Right ventricle myocardium superior (tissue), 1 donor: ENCODE measurements at places on chromosomes 12 and 14.

DNA sequence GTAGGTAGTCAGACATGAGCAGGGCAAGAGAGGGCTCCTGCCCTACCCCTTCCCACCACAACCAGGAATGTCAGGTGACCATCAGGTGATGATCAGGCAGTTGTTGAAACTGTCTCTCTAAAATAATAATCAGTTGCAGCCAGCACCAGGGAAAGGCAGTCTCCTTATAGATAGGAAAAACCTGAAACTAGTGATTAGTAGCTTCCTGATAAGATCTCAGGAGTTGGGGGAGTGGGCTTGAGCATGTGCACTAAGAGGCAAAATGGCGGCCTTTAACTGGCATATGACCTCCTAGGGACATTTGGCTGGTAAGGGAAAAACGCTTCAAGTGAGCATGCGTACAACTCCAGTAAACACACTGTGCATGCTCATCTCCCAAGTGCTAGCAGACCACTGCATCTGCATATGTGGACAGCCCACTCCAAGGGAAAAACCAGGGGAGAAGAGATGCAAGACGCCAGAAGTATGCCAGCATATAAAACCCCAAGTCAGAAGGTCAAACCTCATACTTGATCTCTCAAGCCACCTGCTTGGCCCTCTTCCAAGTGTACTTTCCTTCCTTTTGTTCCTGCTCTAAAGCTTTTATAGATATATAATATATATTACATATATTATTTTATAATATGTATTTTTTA lies 37.1 kb downstream of the TGFB3 start:
- DNase-seq: no peak

DNA sequence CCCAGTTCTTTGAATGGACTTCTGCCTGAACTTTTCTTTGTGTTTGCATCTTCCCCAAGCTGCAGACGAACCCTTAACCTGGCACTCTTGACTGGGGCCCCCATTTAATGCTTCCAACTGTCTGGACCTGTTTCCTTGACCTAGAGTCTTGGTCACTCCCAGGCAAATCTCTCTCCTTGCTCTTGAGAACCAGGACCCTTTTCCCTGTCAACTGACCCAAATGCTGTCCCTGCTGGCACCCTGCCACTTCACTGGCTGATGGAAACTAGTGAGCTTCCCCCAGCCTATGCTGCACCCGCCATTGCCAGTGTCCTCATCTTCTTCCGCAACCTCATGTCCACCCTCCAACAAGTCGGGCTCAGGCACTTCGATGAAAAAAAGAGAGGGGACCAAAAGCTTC lies 79.5 kb downstream of the PRIMA1 start:
- DNase-seq: no peak

GRCh38 chr14:91470216-91470615 lies 39.9 kb downstream of the PPP4R3A start:
- no peak for DNase-seq

DNA sequence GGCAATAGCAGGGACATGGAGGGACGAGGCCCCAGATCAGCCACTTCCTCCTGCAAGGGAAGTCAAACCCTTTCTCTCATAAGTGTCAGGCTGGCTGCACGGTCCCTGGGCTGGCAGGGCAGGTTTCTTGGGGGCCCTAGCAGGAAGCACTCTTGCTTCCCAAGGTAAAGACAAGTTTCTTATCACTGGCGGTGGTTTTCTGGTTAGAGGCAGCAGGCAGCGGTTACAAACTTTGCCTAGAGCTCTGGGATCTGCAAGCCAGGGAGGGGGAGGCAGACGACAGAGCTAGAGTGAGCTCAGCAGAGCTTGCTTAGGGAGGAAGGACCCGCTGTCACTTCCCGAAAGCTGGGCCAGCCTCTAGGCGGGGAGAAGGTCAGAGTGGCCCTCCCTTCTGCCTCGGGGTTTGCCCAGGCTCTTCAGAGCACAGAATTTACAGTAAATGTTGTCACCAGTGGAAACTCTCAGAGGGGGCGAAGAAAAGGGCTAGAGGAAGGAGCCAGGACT lies 20.4 kb downstream of the BATF start:
- DNase-seq: peak; percentile 82

DNA sequence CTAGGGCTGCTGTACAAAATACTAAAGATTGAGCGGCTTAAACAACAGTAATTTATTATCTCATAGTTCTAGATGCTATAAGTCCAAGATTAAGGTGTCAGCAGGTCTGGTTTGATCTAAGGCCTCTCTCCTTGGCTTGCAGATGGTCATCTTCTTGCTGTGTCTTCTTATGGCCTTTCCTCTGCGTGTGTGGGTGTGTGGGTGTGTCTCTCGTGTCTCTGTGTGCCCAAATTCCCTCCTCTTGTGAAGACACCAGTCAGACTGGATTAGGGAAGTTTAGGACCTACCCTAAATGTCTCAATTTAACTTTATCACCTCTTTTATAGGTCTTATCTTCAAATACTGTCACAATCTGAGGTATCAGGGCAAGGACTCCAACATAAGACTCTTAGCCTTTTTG lies 28.3 kb downstream of the DDHD1 start:
- DNase-seq: no peak

DNA sequence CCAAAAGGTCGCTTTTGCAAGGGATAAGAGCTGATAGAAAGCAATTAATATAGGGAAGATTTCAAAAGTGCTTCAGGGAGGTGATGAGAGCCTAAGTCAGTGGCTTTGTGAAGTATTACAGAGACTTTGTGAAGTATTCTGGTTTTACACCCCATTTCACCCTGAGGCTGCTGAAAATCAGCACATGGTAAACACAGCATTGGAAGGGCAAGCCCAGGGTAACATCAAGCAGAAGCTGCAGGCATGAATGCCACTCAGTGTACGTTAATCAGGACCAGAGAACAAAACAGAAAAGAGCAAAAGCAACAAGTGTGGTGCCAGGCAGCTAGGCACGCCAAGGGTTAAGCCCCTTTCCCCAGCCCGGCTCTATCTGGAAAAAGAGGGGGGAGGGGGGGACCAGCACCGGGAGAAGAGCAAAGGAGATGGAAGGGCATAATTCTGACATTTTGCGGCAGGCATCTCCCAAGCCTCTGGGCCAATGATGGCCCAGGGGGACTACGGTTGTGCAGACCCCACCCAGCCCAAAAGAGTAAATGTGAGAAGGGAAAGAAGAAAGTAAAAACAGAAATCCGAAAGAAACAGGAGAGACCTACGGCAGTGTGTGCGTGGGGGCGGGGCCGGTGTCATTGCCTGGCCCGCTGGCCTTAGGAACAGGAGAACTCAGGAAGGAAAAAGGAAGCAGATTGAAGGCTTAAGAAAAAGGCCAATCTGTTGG lies 58.9 kb downstream of the DHRS2 start:
- DNase-seq: peak; percentile 61

DNA sequence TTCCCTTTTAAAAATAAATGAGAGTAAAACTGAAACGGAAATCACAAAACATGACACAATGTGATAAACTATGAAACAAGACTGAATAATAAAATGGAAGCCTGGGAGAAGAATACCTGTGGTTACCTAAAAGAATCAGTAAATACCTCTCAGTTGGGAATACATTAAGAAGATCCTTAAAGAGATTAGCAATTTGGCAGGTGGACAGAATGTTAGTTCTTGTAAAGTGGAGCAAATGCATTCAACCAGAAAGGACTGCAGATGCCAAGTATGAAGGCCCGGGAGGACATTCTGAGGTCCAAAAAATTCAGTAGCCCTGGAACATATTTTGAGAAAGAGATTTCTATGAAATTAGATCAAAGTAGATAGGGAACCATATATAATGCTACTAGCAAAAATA lies 861.3 kb upstream of the SEL1L start:
- DNase-seq: no peak

GRCh38 chr12:120835657-120836056 lies 68.5 kb downstream of the SPPL3 start:
- no peak for DNase-seq

GRCh38 chr14:62001963-62002362 lies 239.7 kb downstream of the SNAPC1 start:
- no peak for DNase-seq

DNA sequence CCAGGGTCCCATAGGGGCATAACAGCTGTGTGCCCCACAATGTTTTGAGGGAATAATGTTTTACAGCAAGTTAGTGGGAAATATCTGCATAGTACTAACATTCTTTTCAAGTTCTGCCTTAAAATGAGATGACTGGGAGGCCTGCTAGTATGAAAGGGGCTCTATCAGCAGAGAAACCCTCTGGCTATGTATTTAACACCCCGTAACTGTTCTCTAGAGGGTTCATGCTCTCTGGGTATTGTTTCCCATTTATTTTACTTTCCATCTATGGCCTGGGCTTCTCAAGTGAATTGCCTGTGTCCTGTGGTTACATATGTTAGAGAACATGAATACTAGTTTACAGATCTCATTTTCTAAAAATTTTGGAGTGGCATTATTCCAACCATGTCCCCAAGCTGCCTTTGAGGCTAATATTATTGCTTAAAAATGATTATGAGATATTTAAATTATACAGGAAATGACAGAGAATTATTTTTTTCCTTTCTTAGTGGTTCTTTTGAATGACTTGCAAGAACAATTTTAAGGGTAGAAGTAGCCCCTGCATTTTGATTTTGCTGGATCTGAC lies 37.5 kb downstream of the GNG2 start:
- DNase-seq: no peak

DNA sequence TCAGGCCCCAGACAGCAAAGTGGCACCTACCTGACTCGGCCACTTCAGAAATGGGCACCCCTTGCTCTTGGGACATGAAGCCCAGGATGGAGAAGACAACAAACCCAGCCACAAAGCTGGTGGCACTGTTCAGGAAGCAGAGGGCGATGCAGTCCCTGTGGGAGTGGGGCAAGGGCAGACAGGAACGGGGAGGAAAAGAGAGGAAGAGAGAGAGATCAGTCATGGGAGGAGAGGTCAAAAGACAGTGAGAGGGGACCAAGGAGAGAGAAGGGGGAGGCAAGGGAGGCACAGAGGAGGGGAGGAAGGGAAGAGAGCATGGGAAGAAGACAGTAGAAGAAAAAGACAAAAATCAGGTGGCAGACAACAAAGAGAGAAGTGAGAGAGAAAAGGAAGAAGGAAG lies 16.6 kb downstream of the SLC6A12 start:
- DNase-seq: no peak

GRCh38 chr14:54877703-54878021 lies 25.0 kb downstream of the GCH1 start:
- no peak for DNase-seq

GRCh38 chr14:54356172-54356571 lies 40.6 kb upstream of the CDKN3 start:
- DNase-seq: no peak

DNA sequence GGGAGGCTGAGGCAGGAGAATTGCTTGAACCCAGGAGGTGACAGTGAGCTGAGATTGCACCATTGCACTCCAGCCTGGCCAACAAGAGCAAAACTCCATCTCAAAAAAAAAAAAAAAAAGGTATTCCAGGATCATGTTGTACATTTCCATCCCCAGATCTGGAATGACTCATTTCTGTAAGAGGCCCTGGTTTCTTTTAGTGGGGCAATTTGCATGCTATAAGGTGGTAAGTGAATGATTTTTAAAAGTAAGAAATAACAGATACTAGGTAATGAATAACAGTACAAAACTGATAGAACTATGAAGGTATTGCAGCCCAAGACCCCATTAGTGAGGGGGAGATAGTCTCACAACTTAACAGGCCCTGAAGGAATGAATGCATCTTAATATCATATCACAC lies 17.7 kb upstream of the ADCK1 start:
- no peak for DNase-seq

- no peak for DNase-seq
Measured at GRCh38 chr14:45698462-45699134, 445.6 kb upstream of the MIS18BP1 start.
